Effector CD4-positive, alpha-beta T cell (primary cell): ENCODE measurements at places on chromosomes 2 and 18.

DNA sequence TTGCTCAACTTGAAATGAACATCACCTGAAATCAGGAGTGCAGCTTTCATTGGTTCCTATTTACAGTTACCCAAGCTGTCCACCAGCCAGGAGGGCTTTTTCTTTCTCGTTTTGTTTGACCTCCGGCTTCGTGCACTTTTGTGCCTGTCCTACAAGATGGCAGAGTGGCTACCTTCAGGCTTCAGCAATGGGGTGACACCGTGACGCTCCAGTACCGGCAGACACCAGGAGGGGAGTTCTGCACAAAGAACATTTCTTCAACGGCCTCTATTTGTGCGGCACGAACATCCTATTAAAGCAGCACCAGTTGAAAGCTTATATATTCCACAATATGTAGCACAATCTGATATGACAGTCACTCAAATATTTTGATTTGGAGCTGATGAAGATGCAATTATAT is 18.3 kb downstream of the RNASEH1 start:
- DNase-seq: no peak

DNA sequence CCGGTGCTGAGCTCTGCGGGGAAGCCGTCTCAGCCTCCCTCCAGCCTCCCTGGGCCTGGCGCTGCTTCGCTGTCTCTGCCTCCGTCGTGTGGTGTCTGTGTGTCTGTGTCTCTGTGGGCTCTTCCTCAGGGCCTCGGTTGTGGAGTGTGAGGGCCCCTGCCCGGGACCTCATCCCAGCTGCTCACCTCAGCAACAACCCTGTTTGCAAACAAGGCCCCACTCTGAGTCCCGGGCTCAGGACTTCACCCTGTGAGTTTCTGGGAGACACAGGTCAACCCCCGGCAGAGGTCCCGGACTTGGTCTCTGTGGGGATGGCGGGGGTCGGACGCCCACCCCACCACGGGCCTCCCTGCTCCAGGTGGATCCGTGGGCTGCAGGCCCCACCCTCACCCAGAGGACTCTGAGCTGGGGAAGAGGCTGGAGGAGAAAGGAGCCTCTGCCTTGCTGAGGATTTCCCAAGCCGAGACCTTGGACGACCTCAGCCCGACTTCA is 127.4 kb upstream of the CTDP1 start:
- DNase-seq: no peak

DNA sequence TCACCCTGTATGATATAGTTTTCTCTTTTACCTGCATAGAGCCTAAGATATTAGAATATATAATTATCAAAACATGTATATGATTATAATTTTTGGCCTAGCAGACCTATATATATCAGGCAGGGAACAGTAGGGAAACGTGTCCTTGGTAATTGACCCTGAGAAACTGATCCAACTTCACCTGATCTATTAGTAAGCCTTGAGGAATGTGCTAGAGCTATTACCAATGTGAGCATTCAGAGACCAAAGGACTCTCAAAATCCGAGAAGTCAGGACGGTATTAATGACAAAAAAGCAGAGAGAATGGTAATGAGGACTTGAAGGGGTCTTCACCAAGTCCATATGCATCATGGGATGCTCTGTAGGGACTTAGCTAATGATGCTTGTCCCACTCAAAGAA is 571.9 kb downstream of the CPS1 start:
- DNase-seq: no peak

- no peak for DNase-seq
Measured at GRCh38 chr2:181164699-181165098, 184.3 kb downstream of the UBE2E3 start.

GRCh38 chr2:123597988-123598387 is 427.1 kb upstream of the CNTNAP5 start:
- DNase-seq: no peak

DNA sequence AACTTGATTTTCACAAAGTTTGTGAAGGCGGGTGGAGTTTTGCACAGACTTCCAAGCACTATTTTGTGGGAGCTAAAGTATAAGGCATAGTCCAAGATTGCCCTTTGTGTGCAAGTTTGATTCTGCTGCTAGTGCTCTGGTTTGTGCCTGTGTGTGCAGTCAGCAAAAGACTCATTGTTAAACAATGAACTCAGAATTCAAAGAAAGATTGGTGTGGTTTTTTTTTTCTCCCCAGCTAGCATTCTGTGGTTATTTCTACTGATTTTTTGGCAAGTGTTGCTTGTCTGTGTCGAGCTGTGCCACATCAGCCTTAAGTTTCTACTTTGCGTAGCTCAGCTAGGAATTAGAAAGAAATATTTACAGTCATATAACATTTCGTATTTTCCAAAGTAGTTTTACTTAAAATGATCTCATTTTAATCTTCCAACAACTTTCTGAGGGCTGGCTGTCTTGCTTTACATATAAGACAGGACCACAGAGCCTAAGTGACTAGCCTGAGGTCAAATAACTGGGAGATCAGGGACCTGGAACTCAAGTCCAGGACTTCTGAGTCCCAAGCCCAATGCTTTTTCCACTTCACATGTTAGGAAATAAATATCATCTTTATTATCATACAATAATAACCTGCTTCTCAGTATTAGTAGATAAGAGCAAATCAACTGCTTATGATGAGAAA is 69.8 kb downstream of the BABAM2 start:
- DNase-seq: no peak

- no peak for DNase-seq
Measured at GRCh38 chr2:222955008-222955407, 94.2 kb downstream of the ACSL3 start.

GRCh38 chr2:9703701-9704221 is 73.0 kb upstream of the YWHAQ start:
- peak; percentile 9 for DNase-seq

DNA sequence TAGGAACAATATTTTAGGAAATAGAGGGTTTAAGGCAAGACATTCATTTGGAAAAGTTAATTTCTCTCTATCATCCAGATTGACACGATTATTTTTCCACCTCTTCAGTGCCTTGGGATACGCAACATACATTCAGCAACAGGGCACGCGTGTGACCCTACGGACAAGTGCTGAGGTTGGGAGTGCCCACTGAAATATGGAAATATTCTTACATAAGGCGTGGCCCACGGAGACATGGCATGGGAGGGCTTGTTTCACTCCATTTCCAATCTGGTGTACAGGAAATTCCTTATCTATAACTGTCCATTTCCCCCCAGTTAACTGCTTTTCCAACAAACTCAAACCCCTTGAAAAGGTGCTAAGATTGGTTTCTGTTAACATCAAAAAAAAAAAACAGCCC is 20.9 kb upstream of the KIDINS220 start:
- no peak for DNase-seq

- no peak for DNase-seq
Measured at GRCh38 chr2:60717691-60718090, 38.4 kb upstream of the PAPOLG start.

DNA sequence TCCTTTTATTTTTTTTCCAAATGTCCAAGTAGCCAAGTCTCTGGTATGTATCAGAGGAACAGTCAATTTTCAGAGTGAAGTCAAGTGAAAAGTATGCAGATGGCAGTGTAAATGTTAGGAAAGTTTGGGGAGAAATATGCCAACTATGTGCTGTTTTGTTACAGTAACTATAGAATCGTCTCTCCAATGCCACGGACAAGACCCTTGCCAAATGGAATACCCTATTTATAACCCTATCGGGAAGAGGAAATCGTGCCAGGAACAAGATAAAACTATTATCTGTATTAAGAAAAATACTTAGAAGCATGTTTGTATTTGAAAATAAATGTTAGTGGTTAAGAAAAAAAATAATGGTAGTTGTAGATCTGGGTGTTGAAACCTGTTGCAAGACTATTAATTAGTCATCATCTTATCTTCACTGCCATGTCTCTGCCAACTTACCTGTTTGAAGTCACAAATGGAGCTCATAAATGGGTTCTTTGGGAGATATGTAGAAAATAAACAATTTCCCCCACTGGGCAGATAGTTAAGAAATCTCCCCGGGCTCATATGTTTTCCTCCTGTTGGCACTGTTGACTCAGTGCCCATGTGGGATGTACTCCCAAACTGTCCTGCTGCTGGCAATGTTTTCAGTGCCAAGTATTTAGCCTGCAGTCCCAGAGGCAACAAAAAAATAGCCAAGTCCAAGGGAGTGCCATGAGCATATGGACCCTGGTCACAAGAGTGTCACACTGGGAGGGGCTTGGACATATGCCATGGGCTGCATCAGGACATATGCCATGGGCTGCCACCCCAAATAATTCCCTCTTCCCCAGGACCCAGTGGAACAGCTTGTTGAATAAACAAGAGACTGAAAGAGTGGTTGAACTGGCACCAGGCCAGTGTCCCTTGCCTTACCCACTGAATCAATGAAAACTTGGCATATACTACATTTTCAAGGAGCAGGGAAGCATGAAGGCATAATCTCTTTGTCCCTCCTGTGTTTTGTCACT is 366.9 kb downstream of the OSR1 start:
- DNase-seq: no peak

GRCh38 chr2:9967053-9967775 is 15.7 kb downstream of the GRHL1 start:
- no peak for DNase-seq

GRCh38 chr2:113407446-113408099 is 29.9 kb upstream of the ZNG1B start:
- DNase-seq: no peak
